ENCODE measurements at places on chromosomes 6 and 20.

DNA sequence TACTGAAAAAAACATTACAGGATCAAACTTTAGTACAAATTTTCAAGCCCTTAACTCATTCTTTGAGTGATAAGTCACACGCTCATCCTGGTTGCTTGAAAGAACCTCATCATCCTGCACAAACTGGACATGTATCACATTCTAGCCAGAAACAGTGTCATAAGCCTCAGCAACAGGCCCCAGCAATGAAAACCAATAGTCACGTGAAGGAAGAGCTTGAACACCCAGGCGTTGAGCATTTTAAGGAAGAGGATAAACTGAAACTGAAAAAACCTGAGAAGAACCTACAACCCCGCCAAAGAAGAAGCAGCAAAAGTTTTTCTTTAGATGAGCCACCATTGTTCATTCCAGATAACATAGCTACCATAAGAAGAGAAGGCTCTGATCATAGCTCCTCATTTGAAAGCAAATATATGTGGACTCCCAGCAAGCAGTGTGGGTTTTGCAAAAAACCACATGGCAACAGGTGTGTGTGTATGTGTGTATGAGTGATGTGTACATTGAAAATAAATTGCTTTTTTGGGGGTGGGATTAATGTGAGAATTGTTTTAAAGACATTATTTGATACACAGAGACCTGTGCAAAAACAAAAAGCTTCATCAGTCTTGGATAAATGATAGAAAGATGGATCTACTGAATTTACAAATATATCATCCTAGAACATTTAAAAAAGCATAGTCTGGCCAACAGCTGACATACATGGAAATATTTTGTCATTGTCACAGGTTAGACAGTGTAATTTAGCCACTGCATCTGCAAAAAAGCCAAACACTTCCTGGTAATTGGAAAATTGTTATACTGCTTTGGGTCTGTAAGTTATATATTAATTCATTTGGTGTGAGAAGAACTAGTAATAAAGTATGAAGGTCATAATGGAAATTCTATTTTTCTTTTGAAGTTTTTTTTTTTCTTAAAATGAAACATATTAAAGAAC, 50.1 kb downstream of the PHF3 start:
- no peak for DNase-seq

DNA sequence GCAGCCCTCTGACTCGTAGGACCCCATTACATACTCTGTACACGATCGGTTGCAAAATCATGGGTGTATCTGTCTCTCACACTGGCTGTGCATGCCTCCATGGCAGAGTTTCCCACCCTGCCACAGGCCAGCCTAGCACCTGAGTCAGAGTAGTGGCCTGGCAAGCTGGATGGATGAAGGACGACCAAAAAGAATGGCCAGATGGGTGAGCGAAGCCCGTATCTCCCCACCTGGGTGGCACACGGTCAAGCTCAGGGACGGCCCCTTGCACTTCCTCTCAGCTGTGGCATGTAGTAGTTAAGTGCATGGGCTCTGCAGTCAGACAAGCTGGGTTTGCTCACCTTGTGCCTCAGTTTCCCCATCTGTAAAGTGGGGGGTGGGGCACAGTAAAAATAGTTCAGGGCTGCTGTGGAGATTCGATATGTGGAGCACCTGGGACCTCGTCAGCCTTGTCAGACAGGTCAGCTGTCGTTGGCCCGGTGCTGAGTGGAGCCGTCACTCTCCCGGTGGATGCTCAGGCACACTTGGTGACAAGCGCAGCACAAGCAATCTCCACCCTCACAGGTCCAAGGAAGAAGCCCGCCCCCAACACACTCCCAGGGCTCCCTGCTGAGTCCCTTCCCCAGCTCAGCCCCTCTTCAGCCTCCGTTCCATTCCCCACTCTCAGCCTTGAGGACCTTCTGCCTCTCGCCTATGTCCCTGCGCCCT, 12.6 kb downstream of the CPNE5 start:
- no peak for DNase-seq

GRCh38 chr6:54428431-54428830, 120.2 kb downstream of the TINAG start:
- DNase-seq, result no peak

DNA sequence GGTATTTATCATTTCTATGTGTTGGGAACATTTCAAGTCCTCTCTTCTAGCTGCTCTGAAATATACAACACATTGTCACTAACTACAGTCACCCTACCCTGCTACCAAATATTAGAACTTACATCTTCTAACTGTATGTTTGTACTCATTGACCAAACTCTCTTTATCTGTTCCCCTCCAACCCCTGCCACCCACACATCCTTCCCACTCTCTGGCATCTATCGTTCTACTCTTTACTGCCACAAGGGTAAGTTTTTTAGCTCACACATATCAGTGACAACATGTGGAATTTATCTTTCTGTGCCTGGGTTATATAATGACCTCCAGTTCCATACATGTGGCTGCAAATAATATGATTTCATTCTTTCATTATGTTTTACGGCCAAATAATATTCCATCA, 171.9 kb downstream of the GMDS start:
- no peak for DNase-seq

- no peak for DNase-seq
These were observed 13.5 kb downstream of the TTPAL start for GRCh38 chr20:44489223-44489622.

- DNase-seq, result no peak
These were observed 950.7 kb upstream of the FLRT3 start for GRCh38 chr20:15288106-15288505.

DNA sequence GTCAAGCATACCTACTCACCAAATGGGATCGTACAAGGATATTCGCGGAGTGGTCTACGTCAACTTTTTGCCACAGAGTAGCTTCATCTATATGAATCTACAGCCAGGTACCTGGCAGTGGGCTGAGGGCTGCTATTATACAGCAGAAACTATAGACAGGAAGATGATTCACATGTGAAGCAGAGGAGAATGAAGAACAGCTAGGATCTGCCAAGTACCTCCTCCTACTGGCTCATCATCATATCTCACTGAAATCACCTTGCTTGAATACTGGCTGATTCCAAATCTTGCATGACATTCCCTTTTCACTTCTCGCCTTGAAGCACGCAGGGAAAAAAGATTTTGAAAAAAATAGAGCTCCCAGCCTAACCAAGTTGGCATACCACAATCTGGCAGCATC, 488.7 kb upstream of the NRSN1 start:
- no peak for DNase-seq

DNA sequence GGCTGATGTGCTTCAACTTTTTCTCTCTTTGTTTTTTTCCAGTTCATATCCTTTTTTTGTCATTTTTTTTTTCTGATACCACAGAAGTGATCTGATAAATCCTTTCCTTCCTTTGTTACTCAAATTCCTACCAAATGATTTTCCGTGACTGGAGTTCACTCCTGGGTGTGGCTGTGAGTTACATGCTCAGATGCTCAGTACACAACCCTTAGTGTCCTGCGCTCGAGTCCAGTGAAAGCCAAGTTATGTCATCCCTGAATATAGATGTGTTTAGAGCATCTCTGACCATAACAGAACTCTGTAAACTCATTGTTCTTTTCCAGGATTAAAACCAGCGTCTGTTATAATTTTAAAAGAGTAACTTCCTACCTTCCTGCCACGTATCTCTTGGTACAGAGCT, 147.2 kb upstream of the AKAP12 start:
- DNase-seq, result no peak

DNA sequence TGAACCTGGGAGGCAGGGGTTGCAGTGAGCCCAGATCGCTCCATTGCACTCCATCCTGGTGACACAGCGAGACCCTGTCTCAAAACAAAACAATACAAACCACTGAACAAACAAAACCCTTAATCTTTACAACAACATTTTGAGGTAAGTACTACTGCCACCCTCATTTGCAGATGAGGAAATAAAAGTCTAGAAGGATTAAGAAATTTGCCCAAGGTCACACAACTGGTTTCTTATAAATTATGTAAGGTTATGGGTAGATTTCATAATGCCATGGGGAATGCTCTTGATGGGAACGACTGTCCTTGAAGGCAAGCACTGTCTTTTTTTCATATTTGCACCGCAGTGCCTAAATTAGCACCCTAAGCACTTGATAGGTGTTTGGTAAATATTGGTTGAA, 13.8 kb upstream of the B4GALT5 start:
- DNase-seq, result no peak

DNA sequence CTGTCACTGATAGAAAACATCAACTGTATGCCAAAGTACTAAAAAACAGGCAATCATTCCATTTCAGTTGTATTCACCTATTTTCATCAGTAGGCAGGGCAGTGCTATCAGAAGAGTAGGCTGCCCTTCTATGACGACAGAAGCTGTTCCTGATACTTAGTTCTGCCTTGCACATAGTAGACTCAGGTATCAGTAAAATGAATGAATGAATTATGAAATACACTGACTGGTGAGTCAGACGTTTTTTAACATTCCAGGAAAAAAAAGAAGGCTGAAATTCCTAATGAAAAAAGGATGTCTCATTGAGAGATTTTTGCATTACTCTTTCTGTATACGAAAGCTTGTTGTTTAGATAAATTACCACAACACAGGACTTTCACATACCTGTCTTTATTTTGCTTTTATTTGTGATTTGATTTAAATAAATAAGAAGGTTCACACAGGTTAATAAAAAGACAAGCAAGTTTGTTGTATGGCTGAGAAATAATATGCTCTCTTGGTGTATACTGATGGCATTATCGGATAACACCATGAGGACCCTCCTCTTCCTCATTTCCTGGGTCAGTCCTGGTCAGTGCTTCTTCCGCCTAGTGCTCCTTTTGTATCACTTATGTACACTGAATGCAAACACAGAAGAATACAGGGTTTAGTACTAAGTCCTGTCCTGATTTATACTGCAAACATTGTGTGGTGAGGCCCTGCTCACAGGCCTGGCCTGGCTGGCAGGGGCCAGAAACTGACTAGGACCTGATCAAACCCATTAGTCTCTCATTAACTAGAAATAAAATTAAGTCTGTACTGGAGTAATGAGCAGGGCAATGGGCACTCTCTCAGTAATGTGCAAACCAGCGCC, 39.4 kb upstream of the SPDEF start:
- no peak for DNase-seq

- DNase-seq, result no peak
These were observed 186.7 kb upstream of the PDE10A start for GRCh38 chr6:165849534-165850430.

DNA sequence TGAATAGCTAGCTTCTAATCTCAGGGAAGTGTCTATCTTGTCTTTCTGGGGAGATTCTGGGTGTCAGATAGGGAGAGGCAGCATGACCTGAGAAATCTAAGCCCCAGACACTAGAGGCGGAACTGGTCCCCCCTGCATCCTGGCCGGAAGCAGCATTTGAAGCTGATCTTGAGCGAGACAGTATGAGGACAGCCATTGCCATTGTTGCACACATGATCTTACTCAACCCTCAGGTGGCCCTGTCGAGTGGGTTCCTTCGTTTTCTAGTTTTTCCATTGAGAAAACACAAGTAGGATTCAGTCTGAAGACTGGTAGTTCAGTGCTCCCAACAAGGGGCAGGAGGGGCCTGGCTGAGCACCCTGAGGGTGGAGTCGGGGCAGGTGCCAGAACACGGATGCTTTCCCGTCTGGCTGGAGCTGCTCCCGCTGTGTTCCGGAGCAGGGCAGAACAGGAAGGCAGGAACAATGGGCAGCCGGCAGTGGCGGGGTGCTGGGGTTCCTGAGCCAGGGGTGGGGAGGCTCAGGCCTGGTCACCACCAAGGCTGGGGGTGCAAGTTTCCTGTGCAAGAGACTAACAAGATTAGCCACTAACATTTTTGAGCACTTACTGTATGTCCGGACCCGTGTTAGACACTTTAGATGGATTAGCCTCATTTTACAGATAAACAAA, 7.9 kb upstream of the SDCBP2 start:
- DNase-seq, result peak; percentile 43

DNA sequence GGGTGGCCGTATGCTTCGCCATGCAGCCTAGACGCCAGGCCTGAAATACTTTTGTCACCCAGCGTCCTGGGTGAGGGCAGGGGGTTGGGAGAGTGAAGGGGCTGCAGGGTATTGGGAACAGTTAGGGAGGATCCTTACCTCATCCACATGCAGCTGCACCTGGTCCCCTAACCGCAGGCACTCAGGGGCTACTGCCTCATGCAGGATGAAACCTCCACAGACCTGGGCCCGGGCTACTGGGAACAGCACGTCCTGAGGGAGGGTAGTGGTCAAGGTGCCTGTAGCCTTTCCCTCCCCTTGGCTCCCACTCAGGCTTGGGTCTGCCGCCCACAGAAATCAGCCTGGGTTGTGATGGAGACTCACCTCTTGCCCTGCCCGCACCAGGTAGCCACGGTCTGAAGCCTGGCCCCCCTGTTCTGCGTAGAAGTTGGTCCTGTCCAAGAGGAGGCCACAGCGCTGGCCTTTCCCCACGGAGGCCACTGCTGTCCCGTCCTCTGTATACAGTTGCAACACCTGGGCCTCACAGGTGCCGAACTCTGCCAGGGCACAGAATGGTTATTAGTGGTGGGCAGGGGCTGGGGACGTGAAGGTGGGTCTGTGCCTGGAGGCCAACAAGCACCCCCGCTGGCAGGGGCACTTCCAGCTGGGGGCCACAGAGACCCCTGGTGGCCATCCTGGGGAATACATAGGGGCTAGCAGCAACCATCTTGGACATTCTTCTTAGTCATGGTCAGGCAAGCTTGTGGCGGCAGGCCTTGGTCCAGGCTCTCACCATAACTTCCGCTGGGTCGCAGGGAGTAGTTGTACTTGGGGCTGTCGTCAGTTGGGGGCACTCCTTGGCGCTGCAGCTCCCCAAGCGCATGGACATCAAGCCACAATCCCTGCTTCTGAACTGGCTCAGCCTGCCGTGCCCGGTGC, 8.6 kb downstream of the AARS2 start:
- peak; percentile 74 for DNase-seq

DNA sequence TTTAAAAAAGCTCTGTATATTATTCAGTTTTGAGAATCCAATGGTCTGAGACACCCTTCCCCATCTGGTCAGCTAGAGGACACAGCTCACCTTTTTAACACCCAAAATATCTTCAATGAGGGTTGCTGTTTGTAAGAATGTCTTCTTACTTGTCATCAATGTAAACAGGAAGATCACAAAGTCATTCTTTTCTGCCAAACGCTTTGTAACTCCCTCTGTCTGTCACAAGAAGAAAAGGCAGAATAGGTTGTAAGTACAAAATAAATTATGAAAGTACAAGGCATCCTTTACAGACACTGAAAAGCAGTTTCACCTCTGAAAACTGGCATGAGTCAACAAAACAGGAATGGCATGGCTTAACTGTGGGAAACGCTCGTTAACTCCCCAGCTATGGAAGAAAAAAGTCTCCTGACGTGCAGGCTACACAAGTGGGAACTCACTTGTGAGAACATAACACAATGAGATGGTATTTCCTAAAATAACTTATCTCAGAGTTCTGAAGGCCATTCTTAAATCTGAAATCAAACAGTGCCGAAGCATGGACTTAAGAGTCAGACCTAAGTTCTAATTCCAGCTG, 42.7 kb downstream of the TRPC4AP start:
- no peak for DNase-seq
